ELR (cell line): ENCODE measurements at places on chromosomes 1 and 21.

- peak; percentile 19 for DNase-seq
Observed at GRCh38 chr1:79355090-79355489, 348.6 kb upstream of the ADGRL4 start.

GRCh38 chr1:175124861-175125260, 57.2 kb downstream of the TNN start:
- DNase-seq = no peak

DNA sequence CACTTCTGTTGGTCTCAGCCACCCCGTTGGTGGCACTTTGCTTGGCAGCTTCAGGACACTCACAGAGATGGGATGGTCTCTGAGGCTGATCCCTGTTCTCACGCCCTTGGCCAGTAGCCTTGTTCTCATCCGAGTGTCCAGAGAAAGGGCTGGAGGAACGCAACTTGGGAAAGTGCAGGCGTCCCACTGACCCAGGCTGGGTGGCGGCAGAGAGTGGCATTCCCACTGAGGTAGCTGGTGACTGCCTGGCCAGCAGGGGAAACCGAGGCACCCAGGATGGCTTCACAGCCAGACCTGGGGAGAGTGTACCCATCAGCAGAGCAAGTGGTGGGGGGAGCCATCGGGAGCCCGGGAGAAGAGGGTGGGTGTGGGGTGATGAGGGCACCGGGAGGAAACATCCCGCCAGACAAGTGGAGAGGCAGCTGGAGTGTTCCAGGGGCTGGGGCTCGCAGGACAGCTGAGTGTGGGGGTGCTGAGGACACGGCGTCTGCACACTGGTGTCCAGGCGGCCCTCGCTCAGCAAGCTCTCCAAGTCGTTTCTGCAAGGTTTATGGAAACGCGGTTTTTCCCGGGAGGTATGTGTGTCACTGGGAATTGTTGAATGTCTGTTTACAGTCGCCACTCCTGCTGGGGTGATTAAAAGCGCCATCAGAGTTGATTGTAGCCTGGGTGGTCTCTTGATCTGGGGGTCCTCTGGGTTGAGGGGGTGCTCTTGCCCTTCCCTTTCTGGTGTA, 97.8 kb downstream of the SIK1 start:
- DNase-seq = no peak

GRCh38 chr1:77407738-77408375, 126.0 kb downstream of the AK5 start:
- no peak for DNase-seq

- no peak for DNase-seq
Observed at GRCh38 chr1:208631092-208631491, 386.9 kb upstream of the PLXNA2 start.

- DNase-seq = peak; percentile 34
Observed at GRCh38 chr1:111422546-111423391, 4.8 kb downstream of the OVGP1 start.

- DNase-seq = peak; percentile 12
Observed at GRCh38 chr21:42220138-42220701, 1.3 kb downstream of the ABCG1 start.

DNA sequence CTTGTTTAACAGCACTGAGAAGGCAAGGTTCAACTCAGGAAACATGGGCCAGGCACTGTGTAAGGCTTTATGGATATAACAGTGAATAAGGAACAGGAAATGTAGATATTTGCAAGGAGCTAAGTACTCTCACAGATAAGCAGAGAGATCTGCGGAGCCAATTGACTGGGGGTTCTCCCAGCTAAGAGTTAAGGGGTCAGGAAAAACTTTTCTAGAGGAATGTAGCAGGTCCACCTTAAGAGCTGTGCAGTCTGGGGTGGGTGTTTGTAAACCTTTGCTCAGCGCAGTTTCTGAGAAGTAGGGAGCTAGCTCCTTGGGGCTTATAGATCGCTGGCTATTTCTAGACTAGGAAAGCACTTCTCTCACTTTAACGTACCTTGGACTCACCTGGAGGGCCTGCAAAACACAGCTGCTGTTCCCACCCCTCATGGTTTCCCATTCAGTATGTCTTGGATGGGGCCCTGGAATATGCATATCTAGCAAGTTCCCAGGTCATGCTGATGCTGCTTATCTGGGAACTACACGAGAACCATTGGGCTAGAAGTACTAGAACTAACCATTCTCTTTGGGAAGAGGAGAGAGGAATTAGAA, 51.7 kb downstream of the TLCD4 start:
- DNase-seq = no peak

- peak; percentile 47 for DNase-seq
Observed at GRCh38 chr1:20194757-20195461, 8.6 kb upstream of the PLA2G2C start.

GRCh38 chr1:24966724-24967346, 36.8 kb upstream of the RUNX3 start:
- peak; percentile 92 for DNase-seq

DNA sequence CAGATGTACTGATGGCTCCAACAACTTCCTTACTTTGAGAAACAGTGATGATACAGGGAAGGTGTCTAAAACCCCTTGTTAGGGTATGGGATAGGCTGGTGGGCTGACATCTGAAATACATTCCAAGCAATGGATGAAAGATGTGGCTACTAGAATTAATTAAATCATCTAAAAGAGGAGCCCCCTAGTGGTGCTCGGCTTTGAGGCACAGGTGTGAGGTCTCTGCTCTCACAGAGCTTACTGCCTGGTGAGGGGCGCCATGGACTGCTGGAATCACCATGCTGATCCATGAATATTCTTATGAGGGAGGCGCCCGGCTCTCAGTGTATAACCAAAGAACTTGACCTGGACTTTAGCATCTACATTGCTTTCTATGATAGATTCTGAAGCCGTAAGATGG, 48.5 kb downstream of the GNG4 start:
- peak; percentile 57 for DNase-seq

DNA sequence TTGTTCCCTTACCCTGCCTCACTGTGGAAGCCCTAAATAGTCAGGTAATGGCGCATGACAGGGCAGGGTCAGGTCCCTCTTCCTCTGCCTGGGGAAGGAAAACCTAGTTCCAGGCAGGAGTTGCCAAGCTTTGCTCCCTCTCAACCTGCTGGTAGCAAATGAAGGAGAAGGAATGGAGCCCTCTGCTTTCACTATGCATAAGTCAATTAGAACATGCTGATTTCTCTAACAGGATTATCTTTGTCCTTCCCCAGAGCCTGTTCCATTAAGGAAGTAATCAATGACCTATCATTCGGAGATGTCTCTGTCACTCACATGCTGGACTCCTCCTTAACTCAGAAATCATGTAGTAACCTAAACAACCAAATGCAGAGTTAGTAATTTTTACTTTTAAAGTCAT, 161.8 kb upstream of the NFIA start:
- DNase-seq = no peak

DNA sequence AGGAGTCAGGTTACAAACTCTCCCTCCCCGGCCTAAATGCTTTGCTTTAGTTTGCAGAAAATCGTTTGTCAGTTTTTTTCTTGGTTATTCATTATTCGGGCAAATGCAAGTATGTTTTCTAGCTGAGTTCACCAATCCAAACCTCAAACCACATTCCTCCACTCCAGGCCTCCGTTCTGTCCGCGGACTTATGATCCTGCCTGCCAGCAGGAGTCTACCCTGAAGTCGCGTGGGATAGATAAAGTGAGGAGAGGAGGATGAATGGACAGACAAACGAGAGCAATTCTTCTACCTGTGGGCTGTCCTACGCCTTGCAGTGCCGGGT, 1.3 kb downstream of the ADAMTS1 start:
- peak; percentile 75 for DNase-seq

DNA sequence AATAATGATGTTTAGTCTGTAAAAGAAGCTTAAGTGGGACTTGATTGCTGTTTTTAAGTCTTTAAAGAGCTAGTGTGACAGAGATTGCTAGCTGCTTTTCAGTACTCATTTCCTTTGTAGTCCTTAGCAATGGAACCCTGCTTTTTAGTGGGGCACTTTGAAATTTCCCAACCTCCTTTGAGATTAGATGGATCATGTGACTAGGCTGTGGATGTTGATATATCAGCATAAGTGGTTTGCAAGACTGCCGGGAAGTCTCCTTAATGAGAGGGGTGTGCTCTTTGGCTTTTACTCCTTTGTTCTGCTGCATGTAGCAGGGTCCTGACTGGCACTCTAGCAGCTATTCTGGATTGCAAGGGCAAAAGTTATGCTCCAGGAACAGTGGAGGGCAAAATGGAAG, 11.2 kb upstream of the RCOR3 start:
- DNase-seq = no peak

DNA sequence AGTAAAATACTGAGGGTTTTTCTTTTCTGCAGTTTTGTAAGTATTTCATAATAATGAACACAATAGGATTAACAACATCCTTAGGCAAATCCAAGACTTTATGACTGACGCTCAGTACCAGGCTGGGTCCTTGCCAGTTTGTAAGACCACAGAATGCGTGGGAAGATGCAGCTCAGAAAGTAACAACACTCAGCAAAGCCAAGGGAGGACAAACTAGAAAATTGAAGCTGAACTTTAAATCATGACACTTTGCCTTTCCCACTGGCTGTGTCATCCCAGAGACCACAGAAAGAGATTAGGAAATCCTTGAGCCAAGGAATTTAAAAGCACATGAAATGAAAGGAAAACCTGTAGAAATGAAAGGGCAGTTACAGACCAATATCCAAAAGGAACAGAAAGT, 426.3 kb upstream of the CHRM3 start:
- peak; percentile 77 for DNase-seq

DNA sequence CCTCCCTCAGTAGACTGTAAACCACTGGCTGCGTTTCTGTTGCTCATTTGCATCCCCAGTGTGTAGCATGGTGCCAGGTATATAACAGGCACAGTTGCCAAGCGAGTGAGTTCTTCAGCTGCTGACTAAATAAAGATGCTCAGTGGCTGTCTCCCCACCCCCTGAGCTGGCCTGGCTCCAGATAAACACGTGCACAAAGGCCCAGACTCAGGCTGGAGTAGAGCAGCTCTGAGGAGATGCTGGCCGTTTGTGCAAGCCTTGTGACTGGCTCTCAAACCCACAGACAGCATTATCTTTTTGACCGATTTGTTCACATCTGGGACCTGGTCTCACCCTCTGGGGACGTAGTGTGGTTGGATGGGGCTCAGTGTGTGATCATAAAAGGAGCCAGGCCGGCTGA, 7.1 kb downstream of the CHRNB2 start:
- peak; percentile 27 for DNase-seq

- no peak for DNase-seq
Observed at GRCh38 chr1:233242827-233243483, 52.6 kb downstream of the PCNX2 start.

- DNase-seq = peak; percentile 80
Observed at GRCh38 chr1:115429884-115430283, 91.8 kb upstream of the NGF start.

GRCh38 chr1:218299416-218299815, 14.3 kb downstream of the RRP15 start:
- peak; percentile 69 for DNase-seq
